Activated T-helper 1 cell treated with anti-CD3 and anti-CD28 coated beads, Interleukin-2, amount 50 U/mL, for 16 hours (primary cell): ENCODE measurements at places on chromosomes 4 and X.

- DNase-seq, result no peak
Observed at GRCh38 chr4:40546969-40547788, 82.5 kb downstream of the RBM47 start.

DNA sequence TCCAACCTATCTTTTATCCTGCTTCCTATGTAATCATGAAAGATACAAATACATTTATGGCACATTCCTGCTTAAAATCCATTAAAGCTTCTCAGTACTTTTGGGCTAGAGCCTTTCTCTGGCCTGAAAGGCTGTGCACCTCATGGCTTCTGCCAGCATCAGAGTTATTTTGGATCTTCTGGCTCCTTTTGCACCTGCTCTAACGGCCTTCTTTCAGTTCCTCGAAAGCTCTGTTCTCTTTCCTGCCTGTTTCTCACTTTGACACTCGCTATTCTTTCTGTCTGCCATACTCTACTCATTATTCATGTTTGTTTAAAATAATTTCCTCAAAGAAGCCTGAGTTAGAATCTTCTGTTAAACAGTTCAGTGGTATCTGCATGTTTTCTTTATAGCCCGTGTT is 86.0 kb downstream of the LRP2BP start:
- DNase-seq, result no peak

DNA sequence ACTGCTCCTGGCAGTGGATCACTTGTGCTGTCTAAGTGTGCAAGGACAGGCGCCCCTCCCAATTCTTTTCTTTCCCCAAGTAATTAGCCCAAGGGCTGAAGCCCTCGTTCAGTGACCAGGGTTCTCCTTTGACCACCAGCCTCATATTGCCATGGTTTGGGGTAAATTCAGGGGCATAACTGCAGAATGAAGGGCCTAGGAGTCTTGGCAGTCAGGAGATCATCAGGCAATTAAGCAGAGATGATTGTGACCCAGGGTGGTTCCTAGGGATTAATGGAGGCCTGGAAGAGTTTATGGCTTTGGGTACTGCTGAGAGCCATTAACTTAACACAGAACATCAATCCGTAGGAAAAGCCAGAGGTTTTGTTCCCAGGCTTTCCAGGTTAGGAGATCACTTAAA is 170.7 kb downstream of the PTTG2 start:
- DNase-seq, result no peak

- DNase-seq, result no peak
Observed at GRCh38 chr4:39341075-39341725, 25.0 kb downstream of the RFC1 start.

- DNase-seq, result no peak
Observed at GRCh38 chr4:93825551-93826216, 2.9 kb upstream of the ATOH1 start.
